ENCODE measurements at places on chromosomes 2 and 18.

DNA sequence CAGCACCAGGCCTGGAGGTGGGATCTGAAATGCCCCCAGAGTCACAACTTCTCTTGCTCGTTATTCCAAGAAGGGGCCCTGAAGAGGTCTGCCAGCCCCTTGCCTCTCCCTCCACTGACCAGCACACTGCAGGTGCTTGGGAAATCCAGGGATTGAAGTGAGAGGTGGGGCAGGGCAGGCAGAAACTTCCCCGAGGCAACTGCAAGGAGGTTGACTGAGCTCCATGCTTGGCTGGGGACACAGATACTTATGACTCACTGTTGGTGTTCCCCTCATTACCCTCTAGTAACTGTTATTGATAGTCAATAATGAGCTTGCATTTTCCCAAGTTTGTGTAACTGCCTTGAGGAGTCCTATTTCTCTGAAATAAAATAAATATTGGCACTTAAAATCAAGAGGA, 47.5 kb downstream of the MARCO start:
- no peak for DNase-seq

DNA sequence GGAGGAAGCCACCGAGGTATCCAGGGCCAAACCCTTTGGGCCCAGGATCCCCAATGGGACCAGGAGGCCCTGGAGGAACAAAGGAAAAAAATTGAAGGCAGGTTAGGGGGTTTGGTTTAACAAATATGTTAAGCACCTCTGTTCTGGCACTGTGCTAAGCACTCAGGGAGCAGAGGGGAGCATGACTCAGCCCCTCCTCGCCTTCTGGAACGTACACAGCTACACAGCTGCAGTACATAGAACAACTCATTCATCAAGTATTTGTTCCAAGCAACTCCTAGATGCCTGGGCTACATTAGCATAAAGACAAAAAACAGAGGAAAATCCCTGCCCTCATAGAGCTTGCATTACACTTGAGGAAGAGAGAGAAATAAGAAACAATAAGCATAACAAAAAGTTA, 153.6 kb downstream of the COL4A4 start:
- no peak for DNase-seq

DNA sequence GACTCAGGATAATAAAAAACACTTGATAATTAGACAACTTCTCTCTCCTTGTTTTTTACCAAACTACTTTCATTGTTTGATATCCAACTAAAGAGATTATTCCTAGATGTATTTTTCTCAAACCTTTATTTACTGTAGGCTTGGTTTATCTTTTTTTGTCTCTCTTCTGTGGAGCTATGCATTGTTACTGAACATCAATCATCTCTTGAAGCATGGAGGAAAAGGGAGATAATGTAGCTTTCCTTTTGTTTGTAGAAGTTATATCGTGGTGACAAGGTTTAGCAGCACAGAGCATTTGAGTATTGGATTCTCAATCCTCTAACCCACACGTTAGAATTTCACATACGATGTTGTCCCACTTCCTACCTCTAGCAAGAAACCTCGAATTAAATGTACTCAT, 41.7 kb downstream of the SMCHD1 start:
- no peak for DNase-seq

DNA sequence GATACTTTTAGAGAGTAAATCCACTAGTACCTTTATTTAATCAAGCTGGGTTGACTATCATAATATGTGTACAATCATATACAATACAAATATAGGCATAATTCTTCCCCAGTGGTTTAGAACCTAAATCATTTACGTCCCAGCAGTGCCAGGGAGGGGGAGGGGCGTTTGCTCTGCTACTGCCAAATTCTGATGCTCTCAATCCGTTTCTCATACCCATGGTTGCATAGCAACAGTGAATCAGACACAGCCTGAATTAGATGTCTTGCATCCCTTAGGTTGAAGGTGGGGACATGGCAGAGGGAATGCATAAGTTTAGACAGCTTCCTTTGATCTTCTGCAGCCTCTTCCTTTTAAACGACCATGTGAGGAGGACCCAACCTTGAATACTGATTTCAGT, 135.4 kb downstream of the ABCA12 start:
- no peak for DNase-seq

GRCh38 chr2:152646775-152647174, 70.5 kb downstream of the PRPF40A start:
- no peak for DNase-seq

DNA sequence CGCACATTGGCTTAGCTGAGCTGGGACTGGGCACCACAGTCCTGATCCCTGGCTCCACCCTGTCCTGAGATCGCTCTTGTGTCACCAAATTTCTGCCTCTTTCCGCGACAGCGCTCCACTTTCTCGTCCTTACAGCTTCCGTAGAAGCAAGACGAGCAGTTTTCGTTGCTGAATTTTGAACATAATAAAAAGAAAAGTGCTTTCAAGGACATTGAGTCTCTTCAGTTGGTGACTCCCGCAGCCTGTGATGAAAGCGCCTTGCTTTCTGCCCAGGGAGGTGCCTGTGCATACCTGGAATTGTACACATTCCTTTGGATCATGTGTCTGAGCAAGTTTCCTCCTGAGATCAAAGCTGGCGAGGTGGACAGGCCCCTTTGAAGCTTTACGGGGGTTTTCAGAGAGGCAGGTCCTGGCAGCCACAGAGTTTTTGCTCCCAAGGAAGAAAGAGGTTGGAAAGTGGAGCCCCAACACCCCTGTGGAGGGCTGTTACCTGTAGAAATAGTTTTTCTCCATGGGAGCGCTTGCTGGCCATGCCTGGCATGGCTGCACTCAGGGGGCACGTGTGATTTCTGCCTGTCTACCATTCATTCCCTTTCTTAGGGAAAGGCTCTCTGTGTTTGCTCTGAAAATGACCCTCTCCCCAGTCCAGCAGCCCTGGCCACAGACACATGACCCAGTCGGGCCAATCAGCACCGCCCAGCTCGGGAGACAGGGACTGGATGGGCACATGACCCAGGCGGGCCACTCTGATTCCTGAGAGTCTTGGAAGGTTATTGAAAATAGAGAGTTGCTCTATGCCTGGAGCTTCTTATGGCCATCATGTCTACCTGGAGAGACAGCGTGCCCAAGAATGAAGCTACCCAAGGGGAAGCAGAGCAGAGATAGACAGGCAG, 115.6 kb upstream of the OTOS start:
- DNase-seq, result no peak

DNA sequence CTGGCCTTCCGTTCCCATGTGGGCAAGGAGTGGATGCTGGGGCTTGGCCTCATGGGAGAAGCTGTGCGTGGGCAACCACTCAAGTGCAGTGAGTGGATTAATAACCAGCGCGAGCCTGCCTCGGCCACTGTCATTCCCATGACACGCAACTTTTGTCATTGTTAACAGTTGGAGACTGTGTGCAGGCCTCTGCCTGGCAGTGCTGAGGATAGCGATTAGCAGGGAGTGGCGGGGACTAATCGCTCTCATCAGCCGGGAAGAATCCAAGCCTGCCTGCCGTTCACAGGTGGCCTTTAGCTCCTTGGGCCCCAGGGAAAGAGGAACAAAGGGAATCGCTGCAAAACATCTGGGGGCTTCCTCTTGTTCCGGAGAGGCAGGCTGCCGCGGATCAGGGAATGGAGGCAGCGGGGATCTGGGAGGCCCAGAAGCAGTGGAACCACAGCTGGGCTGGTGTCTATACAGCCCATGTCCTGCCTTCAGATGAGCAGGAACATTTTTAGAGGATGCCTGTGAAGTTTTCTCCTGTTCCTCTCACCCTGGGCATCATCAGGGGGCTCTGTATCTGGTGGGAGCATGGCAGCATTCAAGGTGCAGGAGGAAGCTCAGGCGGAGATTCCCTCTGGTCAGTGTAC, 53.8 kb downstream of the CTIF start:
- DNase-seq, result no peak

- DNase-seq, result no peak
Measured at GRCh38 chr2:156021146-156022040, 311.1 kb downstream of the NR4A2 start.

DNA sequence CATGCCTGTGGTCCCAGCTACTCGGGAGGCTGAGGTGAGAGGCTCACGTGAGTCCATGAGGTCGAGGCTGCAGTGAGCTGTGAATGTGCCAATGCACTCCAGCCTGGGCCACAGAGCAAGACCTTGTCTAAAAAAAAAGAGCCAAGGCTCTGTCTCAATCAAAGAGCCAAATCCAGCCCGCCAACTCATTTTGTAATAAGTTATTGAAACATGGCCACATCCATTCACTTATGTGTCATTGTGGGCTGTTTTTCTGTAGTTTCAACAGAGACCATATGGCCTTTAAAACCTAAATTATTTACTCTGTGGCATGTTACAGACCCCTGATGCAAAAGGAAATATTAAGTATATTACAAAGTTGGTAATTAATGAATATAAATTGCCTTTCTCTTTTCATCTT, 60.8 kb downstream of the GPR39 start:
- DNase-seq, result no peak

DNA sequence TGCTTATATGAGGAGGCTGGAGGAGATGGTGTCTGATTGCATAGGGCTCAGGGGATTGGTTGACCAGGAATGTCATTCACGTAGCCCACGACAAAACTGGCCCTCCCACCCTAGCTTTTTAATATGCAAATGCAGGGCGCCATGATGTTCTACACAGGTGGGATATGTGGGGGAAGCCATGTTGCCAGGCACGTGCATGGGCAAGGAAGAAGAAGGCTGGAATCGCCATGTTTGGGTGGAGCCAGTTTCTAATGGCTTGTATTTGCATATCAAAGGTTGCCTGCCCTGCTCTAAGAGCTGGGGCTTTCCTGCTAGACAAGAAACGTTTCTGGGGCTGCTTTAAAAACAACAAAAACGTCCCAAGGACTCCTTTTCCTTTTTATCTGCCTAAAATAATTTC, 26.5 kb upstream of the LINC00305 start:
- no peak for DNase-seq

- no peak for DNase-seq
Measured at GRCh38 chr2:114025030-114025429, 135.1 kb downstream of the ACTR3 start.

DNA sequence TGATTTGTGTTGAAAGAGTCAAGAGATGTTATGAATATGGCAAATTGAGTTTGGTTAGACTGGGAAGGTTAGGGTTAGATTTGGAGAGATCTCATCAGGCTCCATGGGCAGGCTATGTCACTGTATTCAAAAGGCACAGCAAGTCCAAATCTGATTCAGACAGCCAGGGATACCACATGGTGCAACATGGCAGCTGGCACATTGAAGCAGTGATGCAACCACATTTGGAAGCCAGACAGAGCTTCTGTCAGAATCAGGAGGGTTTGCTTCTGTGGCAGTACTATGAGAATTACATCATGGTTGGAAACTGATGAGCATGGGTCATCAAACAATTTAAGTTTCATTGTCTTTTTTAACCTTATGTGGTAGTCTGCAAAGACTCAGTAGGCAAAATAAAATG, 772.2 kb downstream of the SUCLG1 start:
- DNase-seq, result no peak

DNA sequence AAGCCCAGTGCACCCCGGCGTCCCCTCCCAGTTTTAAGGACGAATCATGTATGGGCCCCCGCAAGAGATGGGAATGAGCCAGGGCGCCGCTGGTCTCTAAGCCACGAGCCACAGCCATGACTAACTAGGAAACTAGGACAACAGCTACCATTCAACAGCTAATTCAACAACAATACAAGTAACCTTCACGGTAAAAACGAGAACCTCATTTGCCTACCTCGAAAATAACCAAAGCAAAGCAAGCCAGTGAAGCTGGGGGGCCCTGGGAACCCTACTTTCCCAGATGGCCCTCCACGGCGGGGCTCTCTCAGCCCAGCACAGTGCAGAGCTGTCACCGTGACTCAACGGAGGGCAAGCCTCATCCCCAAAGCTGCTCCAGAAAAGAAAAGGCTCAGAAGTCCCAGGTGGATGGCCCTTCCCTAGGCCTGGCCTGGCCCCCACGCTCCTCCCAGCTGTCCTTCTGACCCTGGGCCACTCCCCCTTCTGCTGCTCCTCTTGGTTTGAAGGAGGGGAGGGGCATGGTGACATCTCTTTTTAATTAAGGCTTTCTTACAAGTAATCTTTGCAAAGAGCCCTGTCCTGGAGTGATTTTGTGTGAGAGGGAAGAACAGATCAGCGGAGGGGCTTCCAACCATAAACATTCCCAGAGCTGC, 126.3 kb downstream of the HDAC4 start:
- DNase-seq, result no peak

GRCh38 chr2:240129311-240129710, 6.8 kb downstream of the COPS9 start:
- no peak for DNase-seq

GRCh38 chr2:175293776-175294175, 112.3 kb upstream of the ATP5MC3 start:
- DNase-seq, result no peak

GRCh38 chr18:25262920-25263319, 89.0 kb downstream of the ZNF521 start:
- DNase-seq, result no peak

- DNase-seq, result no peak
Measured at GRCh38 chr18:62280786-62281185, 44.3 kb upstream of the TNFRSF11A start.

- peak; percentile 78 for DNase-seq
Measured at GRCh38 chr18:79645291-79645983, 34.2 kb upstream of the CTDP1 start.

DNA sequence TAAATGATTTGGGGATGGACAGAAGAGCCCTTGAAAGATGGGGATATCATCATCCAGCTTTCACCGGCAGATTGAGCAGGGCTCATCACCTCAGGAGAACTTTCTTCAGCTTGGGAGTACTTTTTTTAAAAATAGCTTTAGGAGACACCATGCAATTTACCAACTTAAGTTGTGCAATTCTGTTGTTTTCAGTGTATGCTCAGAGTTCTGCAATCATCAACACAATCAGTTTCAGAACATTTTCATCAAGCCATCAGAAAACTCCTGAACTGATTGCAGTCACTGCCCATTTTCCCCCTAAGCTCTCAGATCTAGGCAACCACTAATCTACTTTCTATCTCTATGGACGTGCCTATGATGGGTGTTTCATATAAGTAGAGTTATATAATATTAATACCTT, 117.7 kb downstream of the CRIM1 start:
- no peak for DNase-seq

DNA sequence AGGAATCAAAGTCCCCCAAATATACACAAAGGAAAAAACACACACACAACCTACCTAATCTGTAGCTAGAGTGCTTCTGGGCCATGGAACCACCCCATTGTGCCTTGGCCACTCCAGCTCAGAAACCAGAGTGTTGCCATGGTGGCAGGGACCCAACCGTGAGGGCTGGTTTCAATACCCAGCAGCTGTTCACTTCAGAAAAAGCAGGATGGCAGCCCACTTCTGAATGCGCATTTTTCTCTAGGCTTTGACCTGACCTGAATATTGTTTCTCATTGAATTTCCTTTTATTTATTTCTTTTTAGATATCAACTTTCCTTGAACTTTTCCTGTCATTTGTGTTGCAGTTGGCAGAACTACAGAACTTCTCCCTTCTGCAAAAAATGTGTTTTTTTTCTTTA, 43.0 kb upstream of the EHBP1 start:
- DNase-seq, result no peak
